ENCODE measurements at places on chromosomes 7 and 10.

GRCh38 chr7:123798532-123799188, 46.3 kb upstream of the HYAL4 start:
- DNase-seq = peak; percentile 13

GRCh38 chr10:120403109-120403508, 53.9 kb upstream of the PLPP4 start:
- DNase-seq = peak; percentile 56

- DNase-seq = no peak
Measured at GRCh38 chr10:130364631-130365411, 228.6 kb downstream of the GLRX3 start.

GRCh38 chr7:135721198-135721820, 6.7 kb downstream of the SLC13A4 start:
- DNase-seq = no peak

DNA sequence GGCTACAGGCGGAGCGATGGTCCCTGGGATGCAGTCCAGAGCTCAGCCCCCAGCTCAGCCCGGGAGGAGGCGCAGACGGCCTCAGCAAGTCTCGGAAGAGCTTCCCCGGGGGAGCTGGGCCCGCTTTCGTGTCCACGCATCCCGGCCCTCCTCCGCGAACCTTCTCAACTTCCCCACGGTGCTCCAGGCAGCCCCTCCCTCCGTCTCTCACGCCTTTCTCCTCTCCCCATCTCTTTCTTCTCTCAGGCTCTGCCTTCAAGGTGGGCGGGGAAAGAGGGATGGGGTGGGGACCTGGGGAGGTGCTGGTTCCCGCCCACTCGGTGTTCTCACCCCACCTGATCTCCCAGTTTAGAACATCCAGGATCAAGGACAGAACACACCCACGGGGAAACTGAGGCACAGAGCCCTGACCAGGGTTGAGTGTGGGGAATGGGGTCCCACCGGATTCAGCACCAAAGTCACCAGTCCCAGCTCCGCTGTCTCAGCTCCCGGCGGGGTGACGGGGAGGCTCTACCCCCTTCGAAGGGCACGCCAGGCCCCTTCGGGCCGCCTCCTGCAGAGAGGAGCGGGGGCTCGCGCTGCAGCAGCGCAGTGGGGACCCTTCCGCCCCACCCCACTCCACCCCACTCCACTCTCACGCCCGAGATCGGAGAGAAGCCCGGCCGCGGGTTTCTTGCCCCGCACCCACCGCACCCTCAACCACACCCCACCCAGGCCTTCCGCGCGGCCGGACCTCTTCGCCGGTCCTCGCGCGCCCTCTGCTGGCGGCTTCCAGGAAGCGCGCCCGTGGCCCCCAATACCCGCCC, 18.2 kb downstream of the POLL start:
- peak; percentile 58 for DNase-seq

DNA sequence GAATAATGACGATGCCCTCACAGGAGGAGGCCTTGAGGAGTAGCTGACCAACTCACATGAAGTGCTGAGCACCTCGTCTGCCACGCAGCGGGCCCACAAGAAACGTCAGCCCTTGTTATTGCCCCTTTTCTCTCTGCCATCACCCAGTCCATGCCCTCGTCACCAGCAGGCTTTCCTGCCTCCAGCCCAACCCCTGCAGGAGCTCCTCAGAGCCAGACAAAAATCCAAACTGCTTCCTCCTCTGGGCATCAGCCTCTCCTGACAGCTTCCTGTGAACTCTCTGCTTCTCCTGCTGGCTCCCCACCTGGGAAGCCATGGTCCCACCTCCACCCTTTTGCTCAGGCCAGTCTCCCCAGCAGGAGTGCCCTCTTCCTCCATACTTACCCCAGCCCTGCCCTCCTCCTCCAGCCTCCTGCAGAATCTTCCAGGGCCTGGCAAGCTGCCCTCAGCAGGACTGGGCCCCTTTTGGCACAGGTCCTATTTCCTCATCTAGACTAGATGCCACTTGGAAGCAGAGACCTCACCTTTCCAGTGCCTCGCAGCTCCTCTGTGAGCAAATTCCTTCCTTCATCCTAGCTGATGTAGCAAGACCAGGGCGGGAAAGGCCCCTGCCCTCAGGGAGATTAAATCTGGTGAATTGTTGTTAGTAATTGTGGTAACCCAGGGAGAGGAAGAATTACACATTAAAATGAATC, 115.1 kb downstream of the C10orf105 start:
- DNase-seq = no peak

DNA sequence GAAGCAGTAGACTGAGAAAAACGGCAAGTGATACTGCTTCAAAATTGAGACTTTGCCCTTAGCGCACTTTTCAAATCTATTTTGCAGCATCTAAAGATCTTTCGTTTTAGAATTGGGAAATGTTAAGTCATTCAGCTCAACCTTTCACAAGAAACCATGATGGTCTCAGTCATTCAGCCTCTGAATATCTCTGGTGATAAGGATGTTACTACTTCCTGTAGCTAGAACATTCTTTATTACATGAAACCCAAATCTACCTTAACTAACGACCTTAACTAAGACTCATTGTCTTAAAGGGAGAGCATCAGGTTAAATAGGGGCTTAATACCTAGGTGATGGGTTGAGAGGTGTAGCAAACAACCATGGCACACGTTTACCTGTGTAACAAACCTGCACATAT, 26.4 kb upstream of the AKR1B10 start:
- DNase-seq = no peak

GRCh38 chr10:70621503-70622078, 19.1 kb upstream of the PRF1 start:
- DNase-seq = no peak

DNA sequence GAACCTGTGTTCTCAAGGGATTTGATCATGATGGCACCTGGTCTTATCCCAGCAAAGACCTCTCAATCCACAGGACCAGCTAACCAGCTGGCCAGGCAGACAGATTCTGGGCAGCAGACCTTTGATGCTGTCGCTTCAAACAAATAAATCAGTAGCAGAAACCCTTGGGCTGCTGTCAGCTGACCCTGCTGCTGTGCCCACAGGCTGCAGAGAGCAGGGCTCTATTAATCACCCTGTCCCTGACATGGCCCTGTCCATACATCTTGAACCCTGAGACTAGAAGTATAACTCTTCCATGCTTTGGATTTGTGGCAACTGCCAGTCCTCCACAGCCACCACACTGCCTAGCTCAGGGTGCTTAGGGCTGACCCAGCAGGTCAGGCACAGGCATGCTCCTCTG, 244.1 kb upstream of the PODXL start:
- no peak for DNase-seq

Measured in myocyte (in vitro differentiated cells).